ENCODE measurements at places on chromosomes 16 and 17.

GRCh38 chr16:2840914-2841313 is 10.8 kb downstream of the ZG16B start:
- no peak for DNase-seq

DNA sequence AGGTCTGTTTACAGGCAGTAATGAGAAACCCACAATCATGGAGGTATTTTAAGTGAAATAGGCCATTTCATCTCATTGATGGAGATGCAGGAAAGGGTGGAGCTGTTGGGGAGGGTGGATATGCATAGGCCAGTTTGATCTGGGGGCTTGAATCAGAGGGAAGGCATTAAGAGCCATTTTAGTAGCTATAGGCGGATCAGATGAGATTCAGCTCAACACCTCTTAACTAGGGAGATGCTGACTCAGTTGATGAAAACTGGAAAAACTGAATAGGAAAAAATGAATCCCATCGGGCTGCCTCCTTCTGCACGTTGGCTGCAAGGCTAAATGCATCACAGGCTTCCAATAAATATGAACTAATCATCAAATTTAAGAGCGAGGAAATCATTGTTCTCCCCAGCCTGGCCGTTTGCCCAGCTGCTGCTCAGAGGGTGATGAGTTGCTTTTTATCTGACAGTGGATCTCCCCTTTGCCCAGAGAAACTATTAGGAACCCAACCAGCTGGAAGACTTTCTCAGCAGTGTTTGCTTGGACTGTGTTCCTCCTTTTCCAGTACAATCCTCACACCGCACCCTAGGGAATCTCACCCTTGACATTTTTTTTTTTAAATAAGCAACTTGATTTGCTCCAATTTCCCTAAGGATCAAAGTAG is 149.6 kb downstream of the SOX9 start:
- DNase-seq = peak; percentile 85

- peak; percentile 31 for DNase-seq
Measured at GRCh38 chr17:43834106-43834505, 1.2 kb upstream of the MPP3 start.

DNA sequence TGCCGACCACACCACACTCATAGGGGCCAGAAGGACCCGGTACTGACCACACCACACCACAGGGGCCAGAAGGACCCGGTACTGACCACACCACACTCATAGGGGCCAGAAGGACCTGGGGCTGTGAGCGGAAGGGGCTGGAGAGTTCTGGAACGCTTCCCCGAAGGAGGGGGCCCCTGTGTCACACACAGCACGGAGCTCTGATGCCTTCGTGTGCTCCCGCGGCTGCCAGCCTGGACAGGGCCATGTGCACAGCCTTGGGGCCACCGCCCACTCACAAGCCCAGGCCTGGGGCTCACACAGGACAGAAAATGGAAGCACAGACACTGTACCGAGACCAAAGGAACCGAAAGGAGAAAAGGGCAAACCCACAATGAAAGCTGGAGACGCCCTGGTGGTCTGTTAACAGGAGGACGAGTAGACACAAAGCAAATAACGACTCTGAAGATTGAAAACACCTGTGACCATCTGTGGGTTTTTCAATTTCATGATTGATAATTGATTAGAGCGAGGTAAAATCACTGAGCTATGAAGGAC is 106.5 kb upstream of the METRNL start:
- DNase-seq = no peak

DNA sequence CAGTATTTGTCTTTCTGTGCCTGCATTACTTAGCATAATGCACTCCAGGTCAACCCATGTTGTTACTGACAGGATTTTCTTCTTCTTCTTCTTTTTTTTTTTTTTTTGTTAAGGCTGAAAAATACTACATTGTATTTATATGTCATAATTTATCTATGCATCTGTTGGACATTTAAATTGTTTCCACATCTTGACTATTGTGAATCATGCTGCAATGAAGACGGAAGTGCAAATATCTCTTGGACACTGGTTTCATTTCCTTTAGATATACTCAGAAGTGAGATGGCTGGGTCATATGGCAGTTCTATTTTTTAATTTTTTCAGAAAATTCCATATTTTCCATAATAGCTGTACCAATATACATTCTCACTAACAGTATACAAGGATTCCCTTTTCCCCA is 272.7 kb upstream of the PMFBP1 start:
- DNase-seq = no peak

DNA sequence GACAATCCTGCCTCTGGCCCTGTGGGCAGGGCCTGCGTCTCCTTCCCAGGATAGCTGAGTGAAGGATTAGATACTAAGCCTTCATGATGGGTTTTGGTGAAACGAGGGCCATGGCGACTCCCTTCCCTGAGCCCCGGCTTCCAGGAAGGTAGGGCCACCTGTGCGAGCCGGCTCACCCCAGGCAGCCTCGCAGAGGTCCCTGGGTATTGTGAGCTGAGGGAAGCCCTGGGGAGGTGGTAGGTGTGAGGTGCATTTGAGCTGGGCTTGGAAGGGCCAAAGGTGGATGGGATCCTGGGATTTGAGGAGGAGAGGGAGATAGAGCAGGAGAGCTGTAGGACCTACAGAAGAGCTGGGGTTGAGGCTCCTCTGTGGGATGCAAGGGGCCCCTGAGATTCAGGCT is 6.5 kb upstream of the P2RX1 start:
- DNase-seq = no peak

DNA sequence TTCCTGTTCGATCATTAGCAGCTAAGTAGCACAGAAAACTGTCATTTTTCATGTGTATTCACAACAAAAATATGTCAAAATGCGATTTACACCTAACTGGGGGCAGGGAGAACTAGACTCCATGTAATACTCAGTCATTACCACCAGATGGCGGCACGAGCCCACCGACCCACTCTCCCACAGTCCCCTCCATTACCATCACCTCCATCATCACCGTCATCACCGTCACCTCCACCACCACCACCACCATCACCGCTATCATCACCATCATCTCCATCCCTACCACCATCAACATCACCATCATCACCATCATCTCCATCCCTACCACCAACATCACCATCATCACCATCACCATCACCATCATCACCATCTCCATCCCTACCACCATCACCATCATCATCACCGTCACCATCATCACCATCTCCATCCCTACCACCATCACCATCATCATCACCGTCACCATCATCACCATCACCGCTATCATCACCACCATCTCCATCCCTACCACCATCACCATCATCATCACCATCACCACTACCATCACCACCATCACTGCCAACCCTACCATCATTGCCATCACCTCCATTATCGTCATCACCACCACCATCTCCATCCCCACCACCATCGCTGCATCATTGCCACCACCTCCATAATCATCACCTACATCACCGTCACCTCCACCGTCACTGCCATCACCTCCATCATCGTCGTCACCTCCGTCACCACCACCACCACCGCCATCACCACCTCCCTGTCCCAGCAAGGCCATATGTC is 14.4 kb downstream of the NDUFAF8 start:
- peak; percentile 43 for DNase-seq

GRCh38 chr17:9132944-9133610 is 111.8 kb downstream of the NTN1 start:
- DNase-seq = no peak

DNA sequence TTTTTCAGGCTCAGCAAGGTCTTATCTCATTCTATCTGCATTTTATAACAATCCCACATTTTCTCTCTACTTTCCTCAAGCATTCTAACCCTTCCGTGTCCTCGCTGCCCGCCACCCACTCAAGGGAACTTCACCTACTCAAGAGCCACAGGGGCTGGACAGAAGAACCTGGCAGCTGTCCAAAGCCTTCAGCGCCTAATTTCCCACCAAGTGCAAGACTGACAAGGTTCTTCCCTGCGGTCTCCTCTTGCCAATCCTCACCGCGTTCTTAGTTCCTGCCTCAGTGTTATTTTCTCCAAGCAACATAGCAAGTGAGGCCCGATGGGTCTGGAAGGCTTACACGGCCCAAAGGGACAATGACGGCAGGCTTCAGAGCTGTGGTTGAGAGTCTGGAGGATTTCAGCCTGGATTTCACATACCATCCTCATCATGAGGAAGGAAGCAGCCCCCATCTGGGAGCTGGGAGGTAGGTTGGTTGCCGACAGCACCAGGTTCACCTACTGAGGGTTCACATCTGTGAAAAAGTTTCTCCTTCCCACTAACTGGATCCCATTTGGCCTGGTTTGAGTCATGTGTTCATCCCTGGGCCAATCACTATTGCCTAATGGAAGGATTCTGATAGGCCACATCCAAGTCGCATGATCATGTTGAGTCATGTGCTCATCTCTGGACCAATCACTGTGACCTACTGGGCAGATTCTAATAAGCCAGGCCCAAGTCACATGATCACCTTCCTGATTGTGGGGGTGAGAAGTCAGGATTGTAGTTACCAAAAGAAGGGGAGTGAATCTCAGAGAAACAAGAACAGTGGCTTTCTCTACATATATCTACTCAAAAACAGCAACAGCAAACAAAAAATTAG is 108.2 kb downstream of the N4BP1 start:
- DNase-seq = no peak
